ENCODE measurements at places on chromosomes 1 and 21.
A peak's percentile ranks its signal among the peaks of the same experiment; 100 is the strongest.

- DNase-seq: no peak
Measured at GRCh38 chr1:109148987-109149561, 35.2 kb downstream of the ELAPOR1 start.

- no peak for DNase-seq
Measured at GRCh38 chr1:205500240-205501233, 3.9 kb upstream of the CDK18 start.

DNA sequence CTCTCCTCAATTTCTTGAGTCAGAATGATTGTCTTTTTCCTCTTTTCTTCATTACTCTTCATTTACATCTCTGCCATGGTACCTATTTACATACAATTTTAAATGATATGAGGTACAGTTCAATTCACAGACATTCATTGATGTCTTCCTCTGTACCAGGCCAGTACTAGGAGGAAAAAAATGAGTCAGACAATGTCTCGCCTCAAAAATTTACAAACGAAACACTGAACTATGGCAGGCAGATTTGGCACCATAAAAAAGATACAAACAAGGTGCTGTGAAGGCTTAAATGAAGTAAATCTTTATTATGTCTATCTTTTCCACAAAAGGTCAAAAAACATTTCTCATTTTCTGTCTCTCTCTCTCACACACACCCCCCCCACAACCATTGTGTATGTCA, 71.0 kb downstream of the RGS13 start:
- DNase-seq: no peak

GRCh38 chr21:46406001-46406400, 52.7 kb upstream of the DIP2A start:
- DNase-seq: no peak

GRCh38 chr1:190477762-190478148, at the start of gene BRINP3:
BRINP3 (minus strand) TSS chr1:190477864.
- DNase-seq: no peak

- DNase-seq: peak; percentile 42
Measured at GRCh38 chr1:164382384-164382783, 176.6 kb upstream of the PBX1 start.

DNA sequence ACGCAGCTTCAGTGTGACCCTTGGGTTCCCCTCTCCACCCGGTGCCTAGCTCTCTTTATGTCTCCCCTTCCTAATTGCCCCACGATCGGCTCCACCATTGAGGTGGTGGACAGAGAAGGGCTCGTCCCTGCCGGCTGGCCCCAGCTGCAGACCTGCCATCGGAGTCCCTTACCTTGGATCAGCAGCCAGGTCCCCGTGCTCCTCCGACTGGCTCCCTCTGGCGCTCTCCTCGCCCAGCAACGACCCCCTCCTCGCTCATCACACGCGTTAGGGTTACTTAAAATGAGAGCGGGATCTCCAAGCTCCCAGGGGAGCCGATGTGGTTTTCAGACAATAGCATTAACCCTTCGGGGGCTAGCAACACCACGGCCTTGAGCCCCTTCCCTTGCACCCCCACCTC, 8.1 kb upstream of the ETV3L start:
- no peak for DNase-seq

DNA sequence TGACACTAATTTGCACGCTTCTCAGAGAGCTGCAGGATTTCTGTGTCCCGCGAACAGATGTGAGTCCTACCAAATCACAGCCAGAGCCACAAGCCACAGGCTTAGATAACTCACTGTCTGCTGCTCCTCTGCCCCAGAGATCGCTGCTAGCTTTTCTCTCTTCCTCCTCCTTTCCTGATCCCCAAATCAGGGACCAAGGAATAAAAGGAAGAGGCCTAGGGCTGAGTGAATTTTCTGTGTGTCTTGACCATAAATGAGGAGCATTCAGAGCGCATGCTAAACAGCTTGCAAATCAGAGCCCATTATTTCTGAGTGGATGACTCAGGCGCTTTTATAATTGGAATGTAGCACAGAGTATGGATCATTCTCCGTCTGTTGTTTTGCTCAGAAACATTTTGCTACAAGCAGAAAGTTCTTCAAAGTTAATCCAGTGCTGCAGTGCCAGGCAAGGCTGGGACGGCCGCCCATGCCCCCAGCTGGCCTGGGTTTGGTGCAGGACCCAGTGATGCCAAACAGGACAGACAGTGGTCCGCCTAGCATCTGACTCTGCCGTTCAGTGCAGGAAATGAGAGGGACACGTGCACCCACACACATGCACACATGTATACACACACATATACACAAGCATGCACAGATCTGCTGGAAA, 38.2 kb downstream of the KCNAB2 start:
- no peak for DNase-seq

Data from NCI-H510A (cell line).